ENCODE measurements at places on chromosomes 2 and 18. TPM values are rescaled to one million over a fixed set of nuclear protein-coding genes. Genes with fewer than 3 reads are reported as not detected.

The FER1L5 gene
- total RNA-seq, result 1.4 TPM

The NEB gene
- 3.9 TPM for total RNA-seq

The SGO2 gene
- 13.9 TPM for total RNA-seq

The BZW1 gene
- 290 TPM for total RNA-seq

The SERPINE2 gene
- total RNA-seq, result 42.3 TPM

The SOX11 gene
- 146 TPM for total RNA-seq

The CAPN14 gene
- total RNA-seq, result 2.8 TPM

The ZBTB7C gene
- 3.9 TPM for total RNA-seq

The CYP26B1 gene
- 47.5 TPM for total RNA-seq

The ADAM23 gene
- 29.3 TPM for total RNA-seq

The FHOD3 gene
- 38.0 TPM for total RNA-seq

The UGGT1 gene
- total RNA-seq, result 48.5 TPM

The PAX3 gene
- 135 TPM for total RNA-seq

The INHBB gene
- 6.1 TPM for total RNA-seq

The CPLX4 gene
- 14.8 TPM for total RNA-seq

The ARHGEF33 gene
- 26.1 TPM for total RNA-seq

The AOX1 gene
- total RNA-seq, result 2.8 TPM

The TMEM247 gene
- not detected for total RNA-seq

The ECEL1 gene
- total RNA-seq, result 6.5 TPM

The CYBRD1 gene
- total RNA-seq, result 16.3 TPM

The MRO gene
- total RNA-seq, result 1.00 TPM

The MRPS5 gene
- 49.5 TPM for total RNA-seq

The GPR45 gene
- total RNA-seq, result 1.5 TPM

The MERTK gene
- 6.4 TPM for total RNA-seq

The PRKAG3 gene
- not detected for total RNA-seq

The TSHZ1 gene
- total RNA-seq, result 14.4 TPM

The DTNA gene
- total RNA-seq, result 86.1 TPM
